Nucleus accumbens (tissue), 56 donors: ENCODE measurements at places on chromosomes 13 and 19.
A peak's percentile ranks its signal among the peaks of the same experiment; 100 is the strongest.

- no peak for DNase-seq
Observed at GRCh38 chr19:28492621-28493020, 720.3 kb downstream of the UQCRFS1 start.

- no peak for DNase-seq
Observed at GRCh38 chr19:36973844-36974195, 57.7 kb downstream of the ZNF568 start.

DNA sequence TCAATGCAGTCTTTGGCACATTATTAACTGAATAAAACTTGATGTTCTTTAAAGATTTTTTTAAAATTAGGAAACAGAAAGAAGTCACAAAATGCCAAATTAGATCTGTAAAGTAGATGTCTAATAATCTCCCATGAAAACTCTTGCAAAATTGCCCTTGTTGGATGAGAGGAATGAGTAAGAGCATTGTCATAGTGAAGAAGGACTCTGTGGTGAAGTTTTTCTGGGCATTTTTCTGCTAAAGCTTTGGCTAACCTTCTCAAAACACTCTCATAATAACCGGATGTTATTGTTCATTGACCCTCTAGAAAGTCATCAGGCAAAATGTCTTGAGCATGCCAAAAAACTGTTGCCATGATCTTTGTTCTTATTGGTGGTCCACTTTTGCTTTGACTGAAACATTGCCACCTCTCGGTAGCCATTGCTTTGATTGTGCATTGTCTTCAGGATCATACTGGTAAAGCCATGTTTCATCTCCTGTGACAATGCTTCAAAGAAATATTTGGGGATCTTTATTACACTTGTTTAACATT is 549.3 kb downstream of the LIG4 start:
- no peak for DNase-seq

GRCh38 chr19:45766869-45767346 is 2.1 kb downstream of the SIX5 start:
- DNase-seq: no peak

- no peak for DNase-seq
Observed at GRCh38 chr13:33050161-33050560, 33.9 kb downstream of the KL start.

DNA sequence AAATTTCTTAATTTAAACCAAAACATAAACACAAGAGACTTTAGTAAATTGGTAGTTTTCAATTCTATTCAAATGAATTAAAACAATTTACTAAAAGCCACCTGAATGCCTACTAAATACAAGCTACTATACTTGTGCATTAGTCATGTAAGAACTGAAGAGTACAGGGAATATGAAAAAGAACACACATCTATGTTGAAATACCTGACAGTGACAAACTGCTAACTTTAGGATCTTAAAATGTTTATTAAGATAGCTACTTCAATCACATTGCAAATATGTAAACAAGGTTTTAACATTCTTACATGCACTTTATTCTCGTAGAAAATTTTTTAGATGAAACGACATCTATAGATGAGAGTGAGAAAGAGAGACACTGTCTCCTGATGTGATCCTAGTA is 4.1 kb downstream of the SPRYD7 start:
- DNase-seq: no peak

- no peak for DNase-seq
Observed at GRCh38 chr19:5193192-5193591, 147.4 kb downstream of the PTPRS start.

- no peak for DNase-seq
Observed at GRCh38 chr19:47601180-47601904, 7.6 kb upstream of the BICRA start.

DNA sequence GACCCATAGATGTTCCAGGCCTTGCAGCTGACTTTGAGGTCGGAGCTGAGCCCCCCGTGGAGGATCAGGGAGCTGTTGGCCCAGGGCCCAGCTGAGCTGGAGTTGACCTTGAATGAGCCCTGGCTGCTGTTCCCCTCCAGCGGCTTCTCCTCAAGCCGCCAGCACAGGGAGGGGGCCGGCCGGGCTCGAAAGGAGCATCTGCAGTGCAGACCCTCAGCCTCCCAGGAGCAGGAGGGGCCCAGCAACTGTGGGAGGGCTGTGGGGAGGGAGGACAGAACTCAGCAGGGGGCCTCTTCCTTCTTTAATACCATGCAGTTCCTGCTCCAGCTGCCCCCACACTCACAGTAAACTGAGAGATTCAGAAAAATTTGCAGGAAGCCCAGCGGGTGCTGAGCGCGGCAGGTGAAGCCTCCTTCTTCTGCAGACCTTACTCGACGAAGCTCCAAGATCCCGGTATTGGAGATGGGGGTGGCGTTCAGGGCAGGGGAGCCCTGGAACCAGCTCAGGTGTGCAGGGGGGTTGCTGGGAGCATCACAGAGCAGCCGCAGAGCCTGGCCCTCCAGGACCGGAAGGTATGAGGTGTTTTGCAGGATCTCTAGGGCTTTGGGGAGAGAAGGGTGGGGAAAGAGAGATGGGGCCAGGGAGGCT is 2.6 kb downstream of the SIGLEC5 start:
- no peak for DNase-seq

DNA sequence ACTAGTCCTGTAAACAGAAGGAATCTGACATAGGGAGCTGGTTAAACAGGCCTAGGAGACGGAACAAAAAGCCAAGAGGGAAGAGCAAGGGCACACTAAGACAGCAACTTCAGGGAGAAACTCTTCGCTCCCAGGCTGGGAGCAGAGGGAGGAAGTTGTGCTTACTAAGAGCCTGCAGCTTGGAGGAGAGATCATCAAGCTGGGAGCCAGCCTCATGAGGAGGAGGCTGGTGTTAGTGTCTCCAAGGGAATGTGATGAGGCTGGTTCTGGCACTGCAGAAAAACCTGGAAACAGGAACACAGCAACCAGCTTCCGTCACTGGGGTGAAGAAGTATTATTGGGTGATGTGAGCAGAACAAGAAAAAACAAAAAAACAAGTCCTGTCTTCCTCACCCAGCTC is 1027.3 kb downstream of the UQCRFS1 start:
- no peak for DNase-seq

DNA sequence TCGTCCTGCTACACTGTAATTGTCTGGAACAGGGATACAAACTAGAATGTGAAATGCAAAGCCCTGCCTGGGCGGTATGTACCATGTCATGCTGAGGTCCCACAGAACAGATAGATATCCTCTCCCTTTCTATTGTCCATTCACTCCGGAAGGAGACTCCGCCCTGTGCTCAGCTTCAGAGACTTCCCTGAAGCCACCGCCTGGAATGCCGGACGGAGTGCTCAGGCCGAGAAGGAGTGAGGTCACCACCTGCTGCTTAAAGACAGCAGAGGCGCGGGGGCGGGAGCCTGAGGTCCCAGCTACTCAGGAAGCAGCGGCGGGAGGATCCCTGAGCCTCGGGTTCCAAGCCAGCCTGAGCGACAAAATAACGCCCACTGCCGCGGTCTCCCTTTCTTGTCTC is 890 bp upstream of the ZNF611 start:
- DNase-seq: peak; percentile 12
